ENCODE measurements at places on chromosomes 2 and 18.

DNA sequence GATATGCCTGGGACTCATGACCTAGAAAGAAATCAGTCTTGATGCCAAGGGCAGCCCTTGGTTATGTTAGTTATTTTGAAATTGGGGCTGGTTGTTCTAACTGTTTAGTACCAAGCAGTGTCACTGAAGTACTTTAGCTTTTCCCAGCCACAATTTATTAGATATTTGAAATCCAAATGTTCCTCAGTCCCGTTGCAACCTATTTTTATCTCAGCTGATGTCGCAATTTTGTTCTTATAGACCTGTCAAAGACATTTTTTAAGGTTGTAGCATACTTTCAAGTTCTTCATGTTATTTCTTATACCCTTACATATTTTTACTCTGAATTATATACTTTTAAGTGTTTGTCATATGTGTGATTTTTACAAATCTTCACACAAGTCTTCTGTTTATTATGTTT lies 100.1 kb downstream of the LRP1B start:
- no peak for DNase-seq

DNA sequence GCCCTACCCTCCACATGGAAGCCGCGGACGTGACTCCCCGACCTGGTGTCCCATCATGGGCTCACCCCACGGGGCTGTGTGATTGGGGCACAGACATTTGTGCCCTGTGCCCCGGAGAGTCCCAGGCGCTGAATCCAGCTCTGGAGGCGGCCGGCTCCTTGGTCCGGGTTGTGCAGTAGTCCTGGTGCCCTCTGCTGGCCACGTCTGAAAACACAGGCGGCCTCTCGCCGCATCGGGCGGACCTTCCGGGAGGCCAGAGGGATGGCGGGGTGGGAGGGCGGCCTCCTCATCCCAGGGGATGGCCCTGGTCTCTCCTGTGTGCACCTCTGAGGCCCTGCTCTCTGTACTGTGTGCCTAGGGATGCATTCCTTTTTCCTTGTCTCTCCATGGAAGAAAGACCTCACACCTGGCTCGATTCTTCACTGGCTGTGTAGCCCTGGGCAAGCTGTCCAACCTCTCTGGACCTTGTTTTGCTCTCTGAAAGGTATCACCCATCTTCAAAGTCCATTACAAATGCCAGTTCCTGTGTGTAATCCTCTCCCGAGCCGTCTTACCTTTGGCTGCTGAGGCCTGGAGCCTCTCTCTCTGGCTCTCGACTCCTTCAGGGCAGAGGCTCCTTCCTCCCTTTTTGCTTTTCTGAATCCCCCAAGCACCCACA lies 27.6 kb downstream of the CELF4 start:
- peak; percentile 97 for DNase-seq

DNA sequence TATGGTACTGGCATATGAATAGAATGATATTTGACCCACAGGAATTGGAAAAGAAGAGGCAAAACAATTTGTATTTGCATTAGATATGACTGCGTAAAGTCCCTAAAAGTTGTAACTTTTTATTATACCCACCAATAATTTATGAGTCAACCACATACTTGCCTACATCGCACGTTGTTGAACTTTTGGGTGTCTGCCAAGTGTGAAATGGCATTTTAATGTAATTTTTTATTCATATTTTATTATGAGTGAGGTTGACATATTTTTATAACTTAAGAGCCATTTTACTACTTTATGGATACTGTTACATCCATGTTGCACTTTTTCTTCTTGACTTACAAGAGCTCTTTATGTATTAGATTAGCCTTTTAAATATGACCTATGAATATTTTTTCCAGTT lies 4.6 kb downstream of the DSC2 start:
- no peak for DNase-seq

GRCh38 chr2:238239543-238239862 lies 335 bp downstream of the HES6 start:
- DNase-seq, result no peak

DNA sequence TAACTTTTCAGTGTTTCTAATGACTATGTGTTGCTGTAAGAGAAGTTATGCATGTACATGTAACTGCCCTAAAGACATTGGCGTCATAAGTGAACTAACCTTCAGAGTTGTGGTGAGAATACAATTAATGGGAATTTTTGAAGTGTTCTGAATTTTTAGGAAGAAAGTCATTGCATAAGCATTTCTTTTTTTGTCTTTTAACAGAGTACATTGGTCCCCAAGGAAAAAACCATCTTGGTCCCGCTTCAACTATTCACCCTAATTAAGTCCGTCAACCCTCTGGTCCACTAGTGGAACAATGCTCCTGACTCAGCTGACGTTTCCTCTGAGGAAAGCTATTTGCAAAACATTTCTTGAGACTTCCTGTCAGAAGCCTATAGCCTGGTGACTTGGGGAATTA lies 41.1 kb upstream of the VIT start:
- no peak for DNase-seq

DNA sequence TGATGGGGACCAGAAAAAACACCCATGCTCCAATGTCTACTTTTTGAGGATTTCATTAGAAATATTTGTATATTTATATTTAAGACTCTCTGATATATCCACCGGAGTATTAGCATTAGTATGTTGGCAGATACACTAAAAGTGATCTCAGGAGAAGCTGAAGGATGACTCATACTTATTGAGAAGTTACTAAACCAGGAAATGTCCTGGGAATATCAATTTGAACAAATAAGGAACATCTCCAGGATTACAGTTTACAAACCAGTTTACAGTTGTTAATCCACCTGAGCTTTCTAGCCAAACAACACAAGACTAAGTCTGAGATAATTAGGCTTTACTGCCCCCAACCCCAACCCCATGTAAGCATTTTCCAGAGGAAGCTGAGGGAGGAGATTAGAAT lies 16.1 kb upstream of the DPP4 start:
- peak; percentile 31 for DNase-seq

- no peak for DNase-seq
Observed at GRCh38 chr2:16640001-16640700, 25.5 kb downstream of the CYRIA start.
